Body of pancreas (tissue), 4 donors: ENCODE measurements at places on chromosomes 5 and 9.

DNA sequence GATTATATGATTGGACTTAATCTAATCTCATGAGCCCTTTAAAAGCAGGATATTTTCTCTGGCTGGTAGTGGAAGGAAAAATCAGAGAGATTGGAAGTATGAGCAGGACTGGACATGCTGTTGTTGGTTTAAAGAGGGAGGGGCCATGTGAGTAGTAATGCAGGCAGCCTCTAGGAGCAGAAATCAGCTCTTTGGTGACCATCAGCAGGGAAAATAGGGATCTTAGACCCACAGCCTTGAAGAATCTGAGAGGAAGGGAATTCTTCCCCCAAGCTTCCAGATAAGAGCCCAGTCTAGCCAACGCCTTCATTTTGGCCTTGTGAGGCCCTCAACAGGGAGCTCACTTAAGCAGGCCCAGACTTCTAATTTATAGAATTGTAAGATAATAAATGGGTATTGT is 9.5 kb downstream of the SH3GL2 start:
- no peaks in the 10 kb centered on the region for H3K36me3 ChIP-seq
- DNase-seq = no peak
- no peaks in the 10 kb centered on the region for H3K4me1 ChIP-seq
- no peak overlapping the region for H3K27ac ChIP-seq

DNA sequence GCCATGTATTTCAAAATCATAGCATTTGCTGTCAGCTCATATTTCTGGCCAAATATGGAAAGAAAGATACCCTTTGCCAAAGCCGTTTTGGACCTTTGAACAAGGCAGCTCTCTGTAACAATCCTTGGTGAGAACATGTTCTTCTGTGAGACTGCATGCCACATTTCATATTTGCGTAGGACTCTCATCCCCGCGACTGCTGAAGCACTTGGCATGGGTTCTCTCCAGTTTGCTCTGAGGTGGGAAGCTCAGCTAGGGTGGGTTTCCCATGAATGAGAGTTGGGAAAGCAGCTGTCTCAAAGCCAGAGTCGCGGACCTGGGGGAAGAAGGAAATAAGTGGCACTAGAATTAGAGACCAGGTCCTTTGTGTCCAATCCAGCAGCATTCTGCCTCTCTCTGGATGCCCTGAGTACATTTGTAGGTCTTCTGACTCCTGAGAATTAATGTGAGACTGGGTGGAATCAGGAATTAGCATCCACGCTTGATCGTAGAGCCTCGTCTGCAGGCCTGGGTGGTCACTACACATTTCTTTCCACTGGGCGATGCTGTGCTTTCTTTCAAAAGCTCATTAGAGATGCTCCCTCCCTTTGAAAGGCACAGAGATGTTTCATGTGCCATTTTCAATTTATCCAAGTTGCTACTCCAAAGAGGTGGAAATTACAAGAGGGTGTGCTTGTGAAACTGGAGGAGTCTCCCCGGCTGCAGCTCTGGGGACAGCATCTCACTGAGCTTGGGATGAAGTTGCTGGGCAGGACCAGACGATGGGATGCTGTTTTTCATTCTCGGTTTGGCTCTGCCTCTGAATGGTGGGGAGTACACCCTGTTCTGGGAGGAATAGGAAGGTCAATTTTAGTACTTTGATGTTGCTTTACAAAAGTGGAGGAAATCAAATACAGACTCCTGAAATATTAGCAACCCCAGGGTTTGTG is 197.2 kb downstream of the GADD45G start:
- no peaks in the 10 kb centered on the region for H3K36me3 ChIP-seq
- H3K4me3 ChIP-seq = no peak overlapping the region
- DNase-seq = no peak
- no peaks in the 10 kb centered on the region for H3K27me3 ChIP-seq

GRCh38 chr5:141430332-141431113 is at the start of gene PCDHGA12:
Gene PCDHGA12, plus strand, starts transcription at chr5:141430507. Its CDS starts 253 bp downstream, at chr5:141430760.
- H3K27ac ChIP-seq = no peak within 1 kb of the TSS
- H3K36me3 ChIP-seq = no peaks in the 10 kb centered on the region
- H3K4me1 ChIP-seq = no peaks in the 10 kb centered on the region

DNA sequence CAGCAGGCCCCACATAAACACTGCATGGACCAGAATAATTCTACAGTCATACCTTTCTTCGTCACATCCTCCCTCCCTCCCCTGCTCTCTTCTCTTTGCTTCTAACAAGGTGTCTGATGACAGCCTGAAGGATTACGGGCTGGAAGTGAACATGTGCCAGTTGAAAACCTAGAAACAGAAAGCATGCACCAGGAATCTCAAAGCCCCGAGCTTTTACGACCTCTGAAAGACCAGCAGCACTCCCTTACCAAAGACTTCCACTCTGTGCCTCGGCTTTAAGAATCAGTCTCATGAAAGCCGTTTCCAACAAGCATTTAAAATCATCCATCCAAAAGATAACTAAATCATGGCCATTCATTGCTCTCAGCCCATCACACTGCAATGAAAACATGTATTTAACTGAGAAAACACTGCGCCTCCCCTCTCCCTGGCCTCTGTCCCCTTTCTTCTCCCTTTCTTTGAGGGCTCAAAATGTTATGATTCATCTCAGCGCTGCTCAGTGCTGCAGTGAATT is 21.3 kb downstream of the MSX2 start:
- DNase-seq = no peak
- no peaks in the 10 kb centered on the region for H3K27me3 ChIP-seq
- no peak overlapping the region for H3K4me3 ChIP-seq
- H3K36me3 ChIP-seq = no peaks in the 10 kb centered on the region
- no peaks in the 10 kb centered on the region for H3K4me1 ChIP-seq
- H3K27ac ChIP-seq = no peak overlapping the region

DNA sequence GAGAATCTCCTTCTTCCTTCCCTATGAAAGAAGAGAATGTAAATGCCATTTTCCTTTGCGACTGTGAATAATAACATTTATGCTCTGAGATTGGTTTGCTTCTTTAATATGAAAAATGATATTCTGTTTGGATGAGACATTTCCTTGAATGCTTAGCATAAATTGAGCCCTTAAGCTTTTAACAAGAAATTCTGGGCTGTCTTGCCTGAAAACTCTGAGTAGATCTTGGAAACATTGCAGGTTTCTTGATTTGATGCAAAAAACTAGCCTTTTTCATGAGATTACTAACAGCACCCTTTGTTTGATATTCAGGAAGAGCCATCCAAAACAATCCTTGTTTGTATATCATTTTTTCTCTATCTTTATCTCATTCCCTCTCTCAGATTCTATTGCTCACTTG is 272.5 kb downstream of the TMEM38B start:
- H3K27ac ChIP-seq = no peak overlapping the region
- H3K4me1 ChIP-seq = no peaks in the 10 kb centered on the region

DNA sequence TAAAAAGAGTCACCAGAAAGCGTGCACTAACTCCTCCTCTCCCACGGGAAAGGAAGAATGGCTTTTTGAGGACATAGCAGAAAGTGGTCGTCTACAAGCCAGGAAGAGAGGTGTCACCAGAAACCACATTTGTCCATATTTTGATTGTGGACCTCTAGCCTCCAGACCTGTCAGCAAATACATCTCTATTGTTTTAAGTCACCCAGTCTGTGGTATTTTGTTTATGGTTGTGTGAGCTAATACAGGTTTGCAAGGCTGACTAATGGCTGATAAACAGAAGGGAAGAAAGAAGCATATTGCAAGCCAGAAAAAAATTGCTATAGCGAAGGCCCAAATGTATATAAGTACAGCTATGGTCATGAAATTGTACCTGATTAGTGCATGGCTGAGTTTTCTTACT is 21.4 kb downstream of the WDR70 start:
- no peak for DNase-seq
- no peaks in the 10 kb centered on the region for H3K4me1 ChIP-seq
- no peaks in the 10 kb centered on the region for H3K27me3 ChIP-seq

DNA sequence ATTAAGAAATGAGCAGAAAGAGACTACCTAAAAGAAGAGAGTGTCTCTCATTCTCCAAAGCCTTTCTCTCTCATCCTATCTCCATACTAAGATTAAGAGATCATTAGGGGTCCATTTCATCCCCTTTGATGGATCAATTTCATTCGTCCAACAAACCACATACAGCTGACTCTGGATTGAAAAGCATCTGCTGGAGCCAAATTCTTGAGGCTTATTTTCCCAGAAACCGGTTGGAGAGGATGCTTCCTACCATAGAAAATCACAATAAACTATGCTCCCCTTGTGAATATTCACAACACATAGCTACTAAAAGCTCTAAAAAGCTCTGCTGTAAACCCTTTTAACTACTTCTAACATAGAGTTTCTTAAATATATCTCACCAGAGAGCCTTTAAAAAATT is 755.0 kb upstream of the ZNF608 start:
- DNase-seq = no peak
- H3K27me3 ChIP-seq = no peaks in the 10 kb centered on the region
- no peak overlapping the region for H3K4me3 ChIP-seq
- no peaks in the 10 kb centered on the region for H3K4me1 ChIP-seq

- H3K4me1 ChIP-seq = peaks cover 100% of the 10 kb centered on the region
- no peaks in the 10 kb centered on the region for H3K36me3 ChIP-seq
- H3K4me3 ChIP-seq = no peak overlapping the region
Observed at GRCh38 chr5:150514708-150515211, 6.8 kb downstream of the NDST1 start.

- H3K27ac ChIP-seq = peak overlapping the region; percentile 97
- DNase-seq = no peak
- peaks cover 46% of the 10 kb centered on the region for H3K4me1 ChIP-seq
- no peak overlapping the region for H3K4me3 ChIP-seq
Observed at GRCh38 chr5:172833372-172833685, 722 bp upstream of the ERGIC1 start.

DNA sequence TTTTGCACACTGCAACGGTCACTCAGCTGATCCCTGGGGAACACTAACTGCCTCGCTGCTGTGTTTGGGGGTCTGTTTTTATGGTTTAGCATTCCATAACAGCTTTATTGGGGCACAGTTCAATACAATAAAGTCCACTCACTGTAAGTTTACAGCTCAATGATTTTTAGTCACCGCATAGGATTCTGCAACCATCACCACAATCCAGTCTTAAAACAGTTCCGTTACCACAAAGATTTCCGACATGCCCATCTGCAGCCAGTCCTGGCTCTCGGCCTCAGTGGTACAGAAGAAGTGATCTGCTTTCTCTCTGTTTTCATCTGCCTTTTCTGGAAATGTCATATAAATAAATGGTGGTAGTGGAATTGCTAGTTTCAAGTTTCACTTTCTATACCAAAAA is 23.6 kb downstream of the OR2V2 start:
- peaks cover 67% of the 10 kb centered on the region for H3K27me3 ChIP-seq
- no peak overlapping the region for H3K27ac ChIP-seq
- H3K4me3 ChIP-seq = no peak overlapping the region
- H3K36me3 ChIP-seq = no peaks in the 10 kb centered on the region

DNA sequence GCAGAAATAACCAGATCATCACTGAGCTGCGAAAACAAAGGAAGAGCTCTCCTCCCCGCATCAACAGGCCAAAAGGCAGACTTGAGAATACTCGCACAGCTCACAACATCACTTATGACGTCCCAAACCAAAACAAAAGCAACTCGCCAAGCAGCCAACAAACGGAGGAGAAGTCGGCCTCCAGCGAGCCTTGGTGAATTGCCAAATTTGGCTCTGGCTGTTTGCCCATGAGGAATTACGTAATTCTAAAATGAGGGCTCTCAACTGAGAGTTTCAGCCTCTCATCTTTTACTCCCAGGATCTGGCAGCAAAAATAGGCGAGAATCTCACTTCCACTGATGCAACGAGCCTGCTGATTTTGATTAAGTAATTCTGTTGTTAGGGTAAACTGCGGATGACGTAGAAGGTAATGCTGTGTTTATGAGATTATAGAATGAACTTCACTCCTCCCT is 51.7 kb upstream of the SEMA6A start:
- H3K27ac ChIP-seq = peak overlapping the region; percentile 46
- H3K4me3 ChIP-seq = no peak overlapping the region
- DNase-seq = peak; percentile 74
- peaks cover 18% of the 10 kb centered on the region for H3K4me1 ChIP-seq
